ENCODE measurements at places on chromosomes 6 and 20. TPM values are rescaled to one million over a fixed set of nuclear protein-coding genes. Genes with fewer than 3 reads are reported as not detected.

GRCh38 chr6:67210450-67210849, 1424.6 kb upstream of the ADGRB3 start:
- H3K36me3 ChIP-seq = no peaks in the 10 kb centered on the region
- H3K27ac ChIP-seq = no peak overlapping the region
- H3K27me3 ChIP-seq = peaks cover 1% of the 10 kb centered on the region
- H3K4me1 ChIP-seq = no peaks in the 10 kb centered on the region
- DNase-seq = no peak

DNA sequence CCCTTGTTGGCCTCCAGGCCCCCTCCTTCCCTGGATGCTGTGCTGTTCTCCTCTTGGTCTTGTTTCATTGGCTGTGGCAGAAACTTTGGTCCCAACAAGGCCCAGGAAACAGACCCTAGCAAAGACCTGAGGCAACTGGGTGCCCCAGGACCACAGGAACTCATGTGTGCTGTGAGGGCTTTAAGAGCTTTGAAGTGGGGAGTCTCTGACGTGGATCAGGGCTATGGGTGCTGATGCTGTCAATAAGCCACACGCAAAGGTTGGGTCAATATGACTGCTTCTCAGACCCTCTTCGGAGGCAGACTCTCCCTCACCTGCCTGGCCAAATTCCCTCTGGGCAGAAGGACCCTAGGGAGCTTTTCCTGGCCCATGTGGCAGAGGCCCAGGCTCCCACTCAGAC, 91.5 kb upstream of the MLN start:
- no peak overlapping the region for H3K4me3 ChIP-seq
- H3K36me3 ChIP-seq = no peaks in the 10 kb centered on the region
- H3K27me3 ChIP-seq = no peaks in the 10 kb centered on the region
- no peaks in the 10 kb centered on the region for H3K4me1 ChIP-seq
- no peak for DNase-seq

DNA sequence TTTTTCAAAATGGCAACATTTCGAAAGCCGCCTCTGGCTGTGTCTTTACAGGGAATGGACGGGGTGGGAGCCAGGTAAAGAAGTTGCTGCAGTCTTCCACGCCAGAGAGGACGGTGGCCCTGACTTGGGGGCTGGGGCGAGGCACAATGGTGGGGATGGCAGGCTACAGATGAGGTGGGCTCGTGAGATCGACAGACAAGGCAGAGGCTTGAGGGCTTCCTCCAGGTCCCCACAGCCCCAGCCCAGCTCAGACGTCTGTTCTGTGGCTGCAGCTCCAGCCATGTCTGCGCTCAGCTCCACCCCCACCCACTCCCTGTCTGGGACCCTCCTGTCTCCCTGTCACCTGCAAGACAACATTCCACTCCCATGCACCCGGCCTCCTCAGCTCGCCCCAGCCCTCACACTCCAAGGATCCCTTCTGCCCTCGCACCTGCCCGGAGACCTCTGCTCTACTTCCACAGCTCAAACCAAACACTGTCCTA, 7.4 kb upstream of the C20orf144 start:
- H3K4me1 ChIP-seq = no peaks in the 10 kb centered on the region
- no peak overlapping the region for H3K27ac ChIP-seq
- peak; percentile 73 for DNase-seq
- H3K4me3 ChIP-seq = no peak overlapping the region
- H3K36me3 ChIP-seq = no peaks in the 10 kb centered on the region

DNA sequence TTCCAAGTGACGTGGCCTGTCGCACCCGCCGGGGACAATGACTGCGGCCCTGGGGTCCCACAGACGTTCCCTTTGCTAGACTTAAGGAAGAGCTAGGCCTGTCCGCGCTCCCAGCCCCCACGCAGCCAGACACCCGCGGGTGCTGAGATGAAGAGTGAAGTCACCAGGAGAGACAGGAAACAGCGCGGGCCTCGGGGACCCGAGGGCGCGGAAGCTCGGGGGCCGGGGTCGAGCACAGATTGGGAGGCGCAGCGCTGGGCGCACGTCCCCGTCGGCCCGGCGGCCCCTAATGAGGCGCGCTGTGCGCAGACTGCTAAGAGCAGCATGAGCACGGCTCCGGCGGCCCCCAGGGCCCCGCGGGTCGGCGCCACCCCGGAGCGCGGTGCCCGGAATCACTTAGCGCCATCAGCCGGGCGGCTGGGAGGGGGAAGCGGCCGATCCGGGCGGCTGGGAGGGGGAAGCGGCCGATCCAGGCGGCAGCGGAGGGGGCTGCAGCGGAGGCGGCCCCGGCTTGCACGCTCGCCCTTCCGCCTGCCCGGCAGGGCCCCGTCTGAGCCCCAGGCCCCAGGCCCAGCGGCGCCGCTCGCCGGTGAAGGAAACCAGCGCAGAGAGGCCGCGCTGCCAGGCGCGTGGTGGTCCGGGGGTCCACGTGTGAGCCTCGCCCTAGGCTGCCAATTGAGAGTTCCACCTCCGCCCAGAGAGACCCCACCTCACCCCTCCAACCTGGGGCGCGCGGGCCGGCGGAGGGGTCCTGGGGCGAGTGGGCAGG, 8.3 kb upstream of the AVP start:
- DNase-seq = no peak
- H3K36me3 ChIP-seq = no peaks in the 10 kb centered on the region
- H3K4me1 ChIP-seq = no peaks in the 10 kb centered on the region
- no peaks in the 10 kb centered on the region for H3K27me3 ChIP-seq
- no peak overlapping the region for H3K4me3 ChIP-seq
- no peak overlapping the region for H3K27ac ChIP-seq

Gene MCCD1
- total RNA-seq = not detected

- no peaks in the 10 kb centered on the region for H3K36me3 ChIP-seq
- no peak overlapping the region for H3K4me3 ChIP-seq
- no peak for DNase-seq
- H3K4me1 ChIP-seq = no peaks in the 10 kb centered on the region
Observed at GRCh38 chr6:137536104-137536773, 42.0 kb upstream of the OLIG3 start.

Gene SPTLC3
- total RNA-seq = 4.1 TPM

Gene HUS1B
- 1.4 TPM for total RNA-seq

Gene HSPA12B
- total RNA-seq = 21.2 TPM

- H3K27ac ChIP-seq = no peak overlapping the region
- no peaks in the 10 kb centered on the region for H3K4me1 ChIP-seq
- H3K36me3 ChIP-seq = no peaks in the 10 kb centered on the region
- H3K27me3 ChIP-seq = no peaks in the 10 kb centered on the region
- no peak overlapping the region for H3K4me3 ChIP-seq
- DNase-seq = no peak
Observed at GRCh38 chr20:61868006-61868405, 197.7 kb downstream of the TAF4 start.

GRCh38 chr6:157725836-157726235, 97.2 kb upstream of the SNX9 start:
- DNase-seq = no peak
- H3K27me3 ChIP-seq = no peaks in the 10 kb centered on the region
- H3K36me3 ChIP-seq = no peaks in the 10 kb centered on the region
- H3K4me3 ChIP-seq = no peak overlapping the region
- H3K27ac ChIP-seq = no peak overlapping the region

DNA sequence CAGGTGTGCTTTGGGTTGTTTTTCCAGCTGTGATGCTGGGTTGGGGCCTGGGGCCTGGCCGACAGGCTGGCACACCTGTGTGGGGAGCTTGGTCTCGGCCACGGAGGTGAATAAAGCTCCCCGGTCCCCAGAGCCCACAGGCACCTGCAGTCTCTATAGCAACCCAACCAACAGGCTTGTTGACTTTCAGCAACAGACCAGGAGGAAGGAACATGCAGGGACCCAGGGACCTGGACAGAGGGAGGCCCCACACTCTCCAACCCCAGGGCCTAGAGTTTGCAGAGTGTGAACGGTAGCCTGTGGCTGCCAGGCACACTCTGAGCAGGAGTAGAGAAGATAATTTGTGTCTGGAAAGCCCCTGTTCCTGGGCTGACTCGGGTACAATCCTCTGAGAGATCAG, 14.6 kb upstream of the SYNJ2 start:
- H3K36me3 ChIP-seq = no peaks in the 10 kb centered on the region
- DNase-seq = no peak
- no peak overlapping the region for H3K4me3 ChIP-seq
- H3K4me1 ChIP-seq = no peaks in the 10 kb centered on the region
- no peak overlapping the region for H3K27ac ChIP-seq

Gene XKR7
- not detected for total RNA-seq

Gene RARS2
- total RNA-seq = 38.2 TPM

DNA sequence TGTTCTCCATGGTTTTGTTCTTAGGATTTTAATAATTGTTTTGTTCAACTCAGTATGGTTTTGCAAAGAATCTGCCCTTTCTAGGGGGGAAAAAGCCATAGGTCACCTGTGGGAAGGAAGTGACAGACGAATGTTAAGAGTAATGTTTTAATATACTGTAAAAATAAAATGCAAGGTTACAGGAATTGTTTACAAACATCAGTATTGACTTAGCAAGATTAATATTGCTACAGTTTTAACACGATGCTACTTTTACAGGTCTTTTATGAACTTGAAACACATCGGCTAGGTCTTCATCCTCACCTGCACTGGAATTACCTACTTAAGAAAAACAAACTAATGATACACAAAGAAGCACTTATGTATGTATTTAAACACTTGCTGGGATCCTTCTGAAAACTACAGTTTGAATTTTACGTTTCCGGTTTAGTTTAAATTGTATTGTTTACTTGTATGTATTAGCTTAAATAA, 1.7 kb upstream of the NKX2-4 start:
- no peaks in the 10 kb centered on the region for H3K4me1 ChIP-seq
- H3K27ac ChIP-seq = no peak overlapping the region
- DNase-seq = no peak
- no peak overlapping the region for H3K4me3 ChIP-seq
- H3K27me3 ChIP-seq = no peaks in the 10 kb centered on the region

GRCh38 chr20:46959081-46959692, 64.5 kb downstream of the EYA2 start:
- H3K4me3 ChIP-seq = no peak overlapping the region
- H3K27ac ChIP-seq = no peak overlapping the region
- H3K4me1 ChIP-seq = no peaks in the 10 kb centered on the region
- no peaks in the 10 kb centered on the region for H3K36me3 ChIP-seq
- no peaks in the 10 kb centered on the region for H3K27me3 ChIP-seq

DNA sequence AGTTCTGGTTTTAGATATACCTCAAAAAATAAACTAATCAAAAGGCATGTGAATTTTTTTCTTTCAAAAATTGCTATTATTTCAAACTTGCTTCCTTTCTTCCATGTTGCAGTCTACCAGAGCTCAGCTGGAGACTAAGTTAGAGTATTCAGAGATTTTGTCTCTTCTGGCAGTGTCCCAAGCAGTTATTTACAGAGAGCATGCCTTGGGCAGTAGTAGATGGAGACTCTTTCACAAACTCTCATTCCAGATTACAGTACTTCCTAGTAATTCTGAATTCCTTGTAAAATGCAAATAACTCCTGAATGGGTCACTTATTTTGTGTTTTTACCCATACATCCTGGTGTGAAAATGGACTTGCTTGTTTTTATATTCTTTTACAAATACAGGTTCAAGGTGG, 703.4 kb downstream of the EPHA7 start:
- H3K36me3 ChIP-seq = no peaks in the 10 kb centered on the region
- no peak overlapping the region for H3K4me3 ChIP-seq
- no peak overlapping the region for H3K27ac ChIP-seq
- H3K4me1 ChIP-seq = no peaks in the 10 kb centered on the region
- no peak for DNase-seq

DNA sequence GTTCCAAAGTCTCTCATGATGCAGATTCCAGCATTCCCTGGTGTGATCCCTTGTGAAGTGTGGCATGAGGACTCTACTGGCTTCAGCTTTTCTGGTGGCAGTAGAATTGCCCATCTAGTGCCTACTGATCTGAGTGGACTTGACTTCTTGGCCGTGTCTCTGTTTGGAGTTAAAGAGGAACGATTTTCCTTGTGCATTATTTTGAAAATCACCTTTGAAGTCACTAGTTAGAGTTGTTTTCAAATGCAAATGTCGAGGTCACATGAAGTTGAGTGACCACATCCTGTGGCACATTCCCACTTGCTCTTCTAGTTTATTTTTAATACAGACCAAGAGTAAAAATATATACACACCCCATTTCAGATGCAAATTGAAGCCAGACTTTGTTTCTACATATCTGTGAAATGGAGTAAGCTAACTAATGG, 270.7 kb upstream of the TAB2 start:
- no peak overlapping the region for H3K27ac ChIP-seq
- no peaks in the 10 kb centered on the region for H3K36me3 ChIP-seq
- H3K4me1 ChIP-seq = no peaks in the 10 kb centered on the region
- no peak overlapping the region for H3K4me3 ChIP-seq

Gene RFX6
- not detected for total RNA-seq

GRCh38 chr20:2303673-2304072, 7.9 kb downstream of the TGM3 start:
- H3K27ac ChIP-seq = no peak overlapping the region
- no peak for DNase-seq
- no peaks in the 10 kb centered on the region for H3K27me3 ChIP-seq
- no peak overlapping the region for H3K4me3 ChIP-seq
- no peaks in the 10 kb centered on the region for H3K4me1 ChIP-seq

DNA sequence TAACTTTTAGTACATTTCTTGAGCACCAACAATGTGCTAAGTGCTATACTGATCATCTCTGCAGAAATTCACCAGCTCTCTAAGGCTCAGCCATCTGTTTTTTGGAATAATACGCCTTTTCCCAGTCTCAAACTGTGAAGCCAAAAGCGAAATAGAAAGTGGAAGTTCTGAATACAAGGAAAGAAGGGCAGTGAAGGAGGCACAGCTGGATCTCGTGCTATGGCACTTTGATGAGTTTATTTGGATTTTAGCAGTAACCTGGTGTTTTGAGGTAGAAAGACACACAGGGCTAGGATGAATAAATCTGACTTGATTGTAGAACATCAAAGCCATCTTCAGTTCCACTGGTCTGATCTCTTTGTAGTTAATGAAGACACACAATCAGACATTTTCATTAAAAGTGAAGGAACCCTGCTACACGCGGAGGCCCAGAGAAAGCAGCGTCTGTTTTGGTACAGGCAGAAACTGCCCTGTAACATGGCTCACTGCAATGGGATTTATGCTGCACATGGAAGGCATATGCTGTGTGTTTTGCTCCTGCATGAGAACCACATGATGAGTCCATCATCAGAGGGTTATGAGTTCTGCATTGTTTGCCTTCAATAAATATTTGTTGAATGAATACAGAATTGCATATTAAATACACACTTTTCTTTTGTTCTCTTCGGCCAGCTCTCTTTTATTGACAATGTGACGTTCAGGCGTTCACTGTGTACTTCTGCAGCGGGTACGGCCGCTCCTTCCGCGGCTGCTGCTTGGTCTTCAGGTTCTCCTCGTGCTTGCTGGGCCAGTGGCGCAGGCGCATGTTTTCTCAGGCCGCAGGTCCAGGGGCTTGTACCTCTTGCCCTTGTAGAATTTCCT, 100.9 kb downstream of the PREP start:
- H3K4me1 ChIP-seq = no peaks in the 10 kb centered on the region
- no peak overlapping the region for H3K4me3 ChIP-seq
- H3K27ac ChIP-seq = no peak overlapping the region
- H3K27me3 ChIP-seq = no peaks in the 10 kb centered on the region
- no peaks in the 10 kb centered on the region for H3K36me3 ChIP-seq

GRCh38 chr20:49256261-49256660, 21.6 kb downstream of the ZNFX1 start:
- H3K27ac ChIP-seq = no peak overlapping the region
- no peak for DNase-seq
- no peak overlapping the region for H3K4me3 ChIP-seq
- H3K4me1 ChIP-seq = no peaks in the 10 kb centered on the region
- peaks cover 28% of the 10 kb centered on the region for H3K36me3 ChIP-seq
- H3K27me3 ChIP-seq = no peaks in the 10 kb centered on the region

Gene WFDC10A
- not detected for total RNA-seq

GRCh38 chr6:167341665-167342655, 17.1 kb downstream of the TTLL2 start:
- DNase-seq = no peak
- no peaks in the 10 kb centered on the region for H3K27me3 ChIP-seq
- H3K36me3 ChIP-seq = no peaks in the 10 kb centered on the region
- H3K4me1 ChIP-seq = no peaks in the 10 kb centered on the region

Data from aorta (tissue), 5 donors.